ENCODE measurements at places on chromosomes 6 and 20.

DNA sequence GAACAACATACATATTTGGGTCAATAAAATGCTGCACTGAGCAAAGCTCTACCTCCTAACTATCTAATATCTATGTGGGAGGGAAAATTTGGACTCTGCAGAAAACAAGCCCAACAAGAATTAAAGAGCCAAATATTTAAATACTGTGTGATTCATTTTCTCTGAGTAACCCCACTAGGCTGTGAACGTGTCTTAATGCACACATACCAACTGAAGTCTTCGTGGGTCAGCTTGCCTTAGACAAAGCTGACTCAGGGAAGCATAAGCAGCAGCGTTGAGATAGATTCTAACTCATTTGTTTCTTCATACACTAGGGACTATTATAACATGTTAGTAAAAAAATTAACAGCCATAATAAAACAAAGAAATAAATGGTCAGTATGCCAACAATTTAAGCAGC, 114.3 kb downstream of the GJA1 start:
- DNase-seq, result no peak

- DNase-seq, result no peak
These were observed 3.8 kb downstream of the PREX1 start for GRCh38 chr20:48823960-48824498.

DNA sequence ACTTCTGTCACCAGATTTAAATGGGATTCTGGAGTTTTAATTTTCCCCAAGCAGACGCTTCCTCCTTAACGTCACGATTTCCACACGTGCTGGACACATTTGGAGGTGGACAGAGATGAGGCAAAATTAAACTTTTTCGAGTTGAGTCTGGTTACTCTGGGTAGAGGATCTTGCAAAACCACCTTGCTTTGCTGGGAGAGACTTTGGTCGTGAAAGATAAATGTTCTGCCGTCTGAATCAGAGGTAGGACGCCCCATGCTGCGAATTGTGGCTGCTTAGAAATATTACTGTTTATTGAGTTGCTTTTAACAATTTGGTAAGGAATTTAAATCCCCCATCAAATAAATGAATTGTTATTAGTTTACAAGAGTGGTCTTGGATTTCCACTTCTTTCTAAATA, 46.8 kb downstream of the CTCFL start:
- peak; percentile 19 for DNase-seq

GRCh38 chr20:63258781-63259180, 4.5 kb upstream of the NKAIN4 start:
- DNase-seq, result no peak

DNA sequence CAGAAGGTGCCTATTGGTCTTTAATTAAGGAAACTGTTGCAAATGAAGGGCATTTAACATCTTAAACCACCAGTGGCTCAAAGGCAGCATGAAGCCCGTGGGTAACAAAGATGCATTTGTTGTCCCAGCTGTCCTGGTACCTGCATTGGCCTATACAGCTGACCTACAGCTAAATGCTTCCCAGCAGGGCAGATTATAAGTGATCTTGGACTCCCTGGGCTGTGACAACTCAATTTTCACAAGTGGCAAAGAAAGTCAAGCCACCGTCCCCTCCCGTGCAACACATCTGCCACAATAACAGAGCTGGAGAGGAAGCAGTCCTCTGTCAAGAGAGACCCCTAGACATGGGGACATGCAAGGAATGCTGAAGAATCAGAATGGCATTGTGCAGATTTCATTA, 31.5 kb upstream of the EDN3 start:
- no peak for DNase-seq

- no peak for DNase-seq
These were observed 32.3 kb upstream of the SLC22A23 start for GRCh38 chr6:3489027-3489757.

GRCh38 chr6:56435326-56435725, 187.9 kb upstream of the COL21A1 start:
- no peak for DNase-seq

GRCh38 chr6:139881236-139881635, 506.8 kb upstream of the CITED2 start:
- no peak for DNase-seq

DNA sequence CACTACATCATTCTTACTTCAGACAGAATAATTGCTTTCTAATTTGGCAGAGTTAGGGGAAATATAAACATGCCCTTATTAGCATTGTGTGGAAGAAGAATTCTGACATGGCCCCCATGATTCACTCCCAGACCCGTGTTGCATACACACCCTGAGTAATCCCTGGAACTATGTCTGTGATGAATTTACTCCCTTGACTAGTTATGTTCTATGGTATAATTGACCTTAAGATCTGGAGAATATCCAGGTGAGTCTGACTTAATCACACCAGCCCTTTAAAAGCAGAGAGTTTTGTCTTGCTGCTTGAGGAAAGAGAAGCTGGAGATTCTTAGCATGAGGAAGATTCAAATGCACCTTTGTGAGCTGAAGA, 262.9 kb downstream of the SOX4 start:
- DNase-seq, result no peak

DNA sequence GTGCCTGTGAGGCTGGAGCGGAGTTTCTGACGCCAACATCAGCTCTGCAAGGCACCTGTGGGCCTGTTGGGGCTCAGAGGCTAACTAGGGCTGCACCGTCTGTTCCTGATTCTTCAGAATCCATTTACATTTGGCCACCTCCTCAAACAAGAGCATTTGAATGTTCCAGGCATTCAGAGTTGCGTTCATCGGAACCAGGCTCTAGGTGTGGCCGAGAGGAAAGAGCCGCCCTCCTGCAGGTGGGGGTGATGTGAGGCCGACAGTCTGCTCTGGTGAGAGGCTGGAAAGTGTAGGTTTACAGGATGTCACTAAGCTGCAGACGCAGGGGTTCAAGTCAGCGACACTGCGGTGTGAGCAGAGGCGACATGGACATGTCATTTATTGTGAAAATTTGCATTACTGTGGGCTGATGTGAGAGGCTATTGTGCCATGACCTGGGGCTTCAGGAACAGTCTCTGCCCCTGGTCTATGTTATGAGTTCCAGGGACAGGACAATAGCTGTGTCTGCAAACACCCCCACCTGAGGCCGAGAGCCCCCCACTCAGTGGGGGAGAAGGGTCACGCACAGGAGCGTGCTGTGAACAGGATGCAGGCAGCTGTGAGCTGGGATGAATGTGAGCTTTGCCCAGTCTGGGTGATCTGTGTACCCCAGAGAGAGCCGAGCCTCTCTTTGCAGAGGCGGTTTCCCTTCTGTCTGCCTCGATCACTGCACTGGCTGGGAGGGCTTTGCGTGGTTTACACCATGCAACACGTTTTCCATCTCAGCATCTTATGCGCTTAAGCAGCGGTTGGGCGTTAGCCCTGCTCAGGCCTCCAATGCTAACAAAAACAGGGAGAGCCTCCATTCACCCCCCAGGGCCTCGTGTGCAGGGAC, 21.1 kb downstream of the SLCO4A1 start:
- no peak for DNase-seq

DNA sequence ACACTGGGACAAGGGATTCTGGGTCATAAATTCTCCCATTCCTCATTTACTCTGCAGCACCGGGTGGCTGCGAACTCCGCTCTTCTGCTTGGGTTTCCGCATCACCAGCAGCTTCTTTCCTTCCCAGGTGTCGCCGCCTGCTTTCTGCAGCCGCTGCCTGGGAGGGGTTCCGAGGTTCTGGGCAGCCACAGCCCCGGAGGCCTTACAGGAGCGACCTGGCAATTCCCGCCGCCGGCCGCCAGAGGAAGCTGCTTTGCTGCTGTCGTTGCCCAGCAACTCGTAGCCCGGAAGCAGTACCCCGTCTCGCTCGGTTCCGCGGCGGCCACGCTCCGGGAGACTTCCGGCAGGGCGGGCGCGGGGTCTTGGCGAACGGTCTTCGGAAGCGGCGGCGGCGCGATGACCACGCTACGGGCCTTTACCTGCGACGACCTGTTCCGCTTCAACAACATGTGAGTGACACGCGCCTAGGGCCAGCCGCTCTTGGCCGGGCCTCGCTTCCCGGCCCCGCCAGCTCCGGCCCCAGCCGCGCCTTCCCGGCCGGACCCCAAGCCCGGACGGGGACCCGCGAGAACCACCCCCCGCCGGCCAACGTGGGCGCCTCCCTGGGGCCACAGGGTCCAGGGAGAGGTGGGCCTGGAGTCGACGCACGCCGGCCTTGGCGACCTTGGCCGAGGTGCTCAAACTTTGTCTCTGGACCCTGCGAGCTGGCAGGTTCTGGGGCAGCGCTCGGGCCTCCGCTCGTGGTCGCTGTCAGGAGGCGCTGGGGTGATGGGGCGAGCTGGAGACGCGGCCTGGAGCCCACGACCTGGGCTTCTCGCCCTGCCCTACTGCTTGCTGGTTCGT, at the start of gene NAA20:
NAA20 (plus strand) TSS at position 362 of the 843 bp plus-strand sequence; CDS start at position 397, 35 bp downstream.
- peak; percentile 90 for DNase-seq

- DNase-seq, result peak; percentile 94
These were observed 23.7 kb downstream of the HLA-A start for GRCh38 chr6:29965873-29966601.

DNA sequence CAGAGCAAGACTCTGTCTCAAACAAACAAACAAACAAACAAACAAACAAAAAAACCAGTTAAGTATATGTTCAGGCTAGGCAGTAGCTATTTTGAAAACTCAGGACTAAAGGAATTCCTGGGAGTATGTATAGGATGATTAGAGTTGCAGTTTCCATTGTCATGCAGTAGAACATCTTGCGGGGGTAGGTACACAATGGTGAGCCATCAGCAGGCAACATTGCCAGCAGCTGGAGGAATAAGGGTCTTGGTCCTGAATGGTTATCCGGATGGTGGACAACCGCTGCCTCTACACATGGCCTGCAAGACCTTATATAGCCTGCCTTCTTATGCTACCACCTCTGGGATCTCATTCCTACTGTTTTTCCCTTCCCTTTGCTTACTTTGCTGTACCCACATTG, 297.5 kb downstream of the SOX4 start:
- no peak for DNase-seq

- DNase-seq, result no peak
These were observed 44.7 kb downstream of the MYH7B start for GRCh38 chr20:35000311-35000921.

DNA sequence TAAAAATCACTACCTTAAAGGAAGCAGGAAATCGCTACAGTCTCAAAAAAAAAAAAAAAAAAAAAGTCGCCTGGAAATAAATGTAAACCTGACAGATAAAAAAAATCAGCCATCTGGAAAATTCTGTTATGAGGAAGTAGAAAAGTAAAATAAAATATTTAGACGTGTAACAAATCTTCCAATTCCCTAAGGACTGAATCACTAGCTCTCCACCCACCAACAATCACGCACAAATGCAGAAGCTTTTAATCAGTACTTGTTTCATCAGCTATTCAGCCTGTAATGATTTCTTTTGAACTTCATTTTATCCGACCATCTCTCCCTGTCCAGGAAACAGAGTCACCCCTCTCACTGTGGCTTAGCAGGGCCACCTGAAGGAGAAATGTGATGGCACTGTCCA, 59.0 kb downstream of the SLC23A2 start:
- no peak for DNase-seq

GRCh38 chr6:110741517-110741916, 73.8 kb downstream of the CDK19 start:
- DNase-seq, result no peak

- DNase-seq, result peak; percentile 38
These were observed at the start of gene SPTLC3 for GRCh38 chr20:13008761-13009681. SPTLC3 (plus strand) TSS chr20:13008972; CDS start chr20:13009268, 296 bp downstream.

DNA sequence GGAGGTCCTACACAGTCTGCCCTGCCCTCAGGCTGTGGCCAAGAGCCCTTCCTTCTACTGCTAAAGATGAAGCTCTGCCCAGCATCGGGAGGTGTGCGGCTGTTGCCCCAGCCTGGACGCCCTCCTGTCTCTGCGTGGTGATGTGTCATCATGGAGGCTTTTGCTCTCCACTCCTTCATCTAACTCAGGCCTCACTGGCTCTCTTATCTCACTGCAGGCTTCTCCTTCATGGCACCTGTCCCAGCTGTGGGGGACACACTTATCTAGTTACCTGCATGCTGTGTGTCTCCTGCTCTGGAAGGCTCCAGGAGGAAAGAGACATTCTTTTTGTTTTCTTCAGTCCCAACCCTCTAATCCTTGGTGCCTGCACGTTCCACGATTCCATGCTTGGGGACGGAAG, 89.1 kb downstream of the PSMG4 start:
- no peak for DNase-seq

- no peak for DNase-seq
These were observed 25.1 kb upstream of the GSTA4 start for GRCh38 chr6:53020005-53020744.

- no peak for DNase-seq
These were observed 375.9 kb downstream of the RNF144B start for GRCh38 chr6:18763086-18763485.

- DNase-seq, result no peak
These were observed 18.0 kb upstream of the SF3B5 start for GRCh38 chr6:144113366-144113765.

GRCh38 chr6:154473324-154473723, 37.2 kb downstream of the CNKSR3 start:
- no peak for DNase-seq

GRCh38 chr20:3678856-3679720, 2.7 kb downstream of the ADAM33 start:
- no peak for DNase-seq

GRCh38 chr20:32829311-32830005, 9.7 kb downstream of the MAPRE1 start:
- DNase-seq, result no peak

DNA sequence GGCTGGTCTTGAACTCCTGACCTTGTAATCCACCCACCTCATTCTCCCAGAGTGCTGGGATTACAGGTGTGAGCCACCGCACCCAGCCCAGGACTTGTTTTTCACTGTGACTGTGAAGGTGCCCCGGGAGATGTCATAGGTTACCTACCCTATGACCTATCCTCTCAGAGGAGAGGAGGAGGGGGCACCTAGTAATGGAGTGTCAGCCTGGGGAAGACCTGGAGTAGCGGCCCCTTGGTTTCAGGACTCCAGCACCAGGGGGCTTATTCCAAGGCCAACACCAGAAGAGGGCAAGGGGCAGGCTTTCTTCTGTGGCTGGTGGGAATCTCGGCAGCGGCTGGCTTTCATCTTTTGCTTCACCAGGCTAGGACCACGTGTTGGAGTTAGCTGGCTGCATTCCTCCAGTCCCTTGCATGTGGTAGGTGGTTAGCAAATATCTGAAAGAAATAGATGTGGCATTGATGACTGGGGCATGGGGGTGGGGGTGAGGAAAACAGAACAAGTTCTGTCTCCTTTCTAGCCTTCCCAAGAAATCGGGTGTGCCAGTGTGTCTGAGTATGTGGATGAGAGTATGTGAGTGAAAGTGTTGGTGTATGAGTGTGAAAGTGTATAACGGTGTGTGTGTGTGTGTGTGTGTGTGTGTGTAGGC, 7.9 kb upstream of the ITPR3 start:
- peak; percentile 54 for DNase-seq

- DNase-seq, result no peak
These were observed 155.5 kb downstream of the MRPL14 start for GRCh38 chr6:43971776-43972126.

DNA sequence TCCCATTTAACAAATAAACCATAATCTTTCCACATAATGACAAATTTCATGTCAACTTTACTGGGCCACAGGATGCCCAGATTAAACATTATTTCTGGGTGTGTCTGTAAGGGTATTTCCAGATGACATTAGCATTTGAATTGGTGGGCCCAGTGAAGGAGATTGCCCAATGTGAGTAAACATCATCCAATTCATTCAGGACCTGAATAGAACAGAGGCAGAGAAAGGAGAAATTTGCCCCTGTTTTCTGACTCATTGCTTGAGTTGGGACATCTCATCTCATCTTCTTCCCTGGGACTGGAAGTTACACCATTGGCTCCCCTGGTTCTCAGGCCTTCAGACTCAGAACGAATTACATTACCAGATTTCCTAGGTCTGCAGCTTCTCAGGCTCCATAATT, 142.9 kb downstream of the TPBG start:
- no peak for DNase-seq

Data from tibial artery (tissue), 4 donors.